Stimulated activated naive CD4-positive, alpha-beta T cell treated with Interleukin-2 at 50 U/mL for 16 hours (primary cell): ENCODE measurements at places on chromosomes 3 and 15.

- DNase-seq = no peak
Observed at GRCh38 chr15:25403771-25404170, 35.1 kb downstream of the UBE3A start.

GRCh38 chr3:105473521-105474223, 107.0 kb downstream of the ALCAM start:
- no peak for DNase-seq

- no peak for DNase-seq
Observed at GRCh38 chr15:41873711-41874110, 20.1 kb downstream of the SPTBN5 start.

DNA sequence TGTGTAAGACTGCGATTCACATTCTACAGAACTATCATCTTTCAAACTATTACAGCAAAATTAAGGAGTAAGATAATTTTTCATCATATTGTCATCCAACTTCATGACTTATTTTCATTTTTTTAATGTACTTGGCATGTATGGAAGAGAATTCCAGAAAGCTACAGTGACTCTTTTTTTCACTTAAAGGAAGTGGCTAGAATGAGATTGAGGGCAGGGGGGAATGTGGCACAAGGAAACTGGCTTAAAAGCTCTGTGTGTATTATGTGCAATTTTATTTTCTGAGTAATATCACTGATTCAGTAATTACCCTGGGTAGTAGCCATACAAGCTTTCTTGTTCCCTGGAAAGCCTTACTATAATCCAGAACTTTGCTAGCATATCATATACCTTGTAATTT, 94.6 kb downstream of the FILIP1L start:
- no peak for DNase-seq

GRCh38 chr15:48002767-48003166, 118.0 kb upstream of the SLC24A5 start:
- no peak for DNase-seq

- DNase-seq = no peak
Observed at GRCh38 chr15:52785672-52786406, 4.3 kb downstream of the ONECUT1 start.

DNA sequence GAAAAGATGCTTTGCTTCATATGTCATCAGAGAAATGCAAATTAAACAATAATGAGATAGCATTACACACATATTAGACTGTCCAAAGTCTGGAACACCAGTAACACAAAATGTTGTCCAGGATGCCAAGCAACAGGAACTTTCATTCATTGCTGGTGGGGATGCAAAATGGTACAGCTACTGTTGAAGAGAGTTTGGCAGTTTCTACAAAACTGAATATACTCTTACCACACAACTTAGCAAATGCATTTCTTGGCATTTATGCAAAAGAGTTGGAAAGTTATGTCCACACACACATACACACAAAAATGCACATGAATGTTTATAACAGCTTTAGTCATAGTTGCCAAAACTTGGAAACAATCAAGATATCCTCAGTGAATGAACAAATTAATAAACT, 195.2 kb upstream of the MME start:
- no peak for DNase-seq

DNA sequence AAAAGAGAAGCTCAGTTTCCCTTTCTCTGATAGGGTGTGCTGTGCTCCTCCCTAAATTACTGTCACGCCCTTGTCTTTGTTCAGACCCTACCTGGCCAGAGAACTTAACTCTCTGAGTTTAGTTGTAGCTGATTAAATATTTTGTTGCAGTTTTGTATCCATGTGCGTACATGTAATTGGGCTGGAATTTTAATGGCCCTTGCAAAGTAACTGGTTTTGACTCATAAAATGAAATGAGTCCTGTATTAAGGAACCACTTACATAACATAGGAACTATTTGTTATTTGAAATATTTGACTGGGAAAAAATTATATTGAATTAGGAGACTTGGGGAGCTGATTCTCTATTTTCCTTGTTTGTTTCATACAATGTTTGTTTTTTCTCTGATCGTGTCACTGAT, 80.2 kb downstream of the LRRK1 start:
- DNase-seq = no peak

GRCh38 chr3:184405075-184406030, 25.5 kb downstream of the CHRD start:
- DNase-seq = no peak

GRCh38 chr3:49412632-49413337, 562 bp downstream of the TCTA start:
- no peak for DNase-seq

- no peak for DNase-seq
Observed at GRCh38 chr15:83930392-83931212, 276.7 kb downstream of the ADAMTSL3 start.

DNA sequence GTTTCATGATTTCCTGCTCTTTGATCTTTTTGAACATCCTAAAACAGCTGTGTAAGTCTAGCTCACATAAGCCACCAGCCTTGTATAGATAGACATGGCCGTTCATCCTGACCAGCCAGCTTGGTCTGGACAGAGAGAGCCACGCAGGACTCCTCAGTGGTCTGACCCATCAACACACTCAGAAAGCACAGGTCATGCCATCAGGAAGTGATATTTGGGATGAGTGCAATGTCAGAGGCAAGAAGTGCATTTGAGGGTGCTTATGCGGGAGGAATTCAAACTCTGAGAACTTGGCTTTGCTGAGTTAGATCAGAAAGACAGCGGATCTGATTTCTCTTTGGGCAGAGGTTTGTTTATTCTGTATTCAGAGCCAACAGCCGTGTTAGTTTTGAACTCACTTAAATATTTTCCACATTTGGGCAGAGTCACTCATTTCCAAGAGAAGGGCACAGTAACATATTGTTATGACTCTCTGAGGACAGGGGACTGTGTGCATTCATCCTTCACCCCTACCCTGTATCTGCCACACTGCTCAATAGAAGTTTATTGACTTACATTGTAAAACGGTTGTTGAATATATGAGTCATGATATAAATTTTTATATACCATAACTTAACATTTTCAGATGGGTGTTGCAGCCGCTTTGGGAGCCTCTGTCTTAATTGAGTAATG, 225.3 kb upstream of the LYSMD4 start:
- no peak for DNase-seq

- DNase-seq = no peak
Observed at GRCh38 chr3:124839896-124840295, 47.3 kb downstream of the ITGB5 start.

- no peak for DNase-seq
Observed at GRCh38 chr15:95624616-95625361, 705.7 kb upstream of the NR2F2 start.

DNA sequence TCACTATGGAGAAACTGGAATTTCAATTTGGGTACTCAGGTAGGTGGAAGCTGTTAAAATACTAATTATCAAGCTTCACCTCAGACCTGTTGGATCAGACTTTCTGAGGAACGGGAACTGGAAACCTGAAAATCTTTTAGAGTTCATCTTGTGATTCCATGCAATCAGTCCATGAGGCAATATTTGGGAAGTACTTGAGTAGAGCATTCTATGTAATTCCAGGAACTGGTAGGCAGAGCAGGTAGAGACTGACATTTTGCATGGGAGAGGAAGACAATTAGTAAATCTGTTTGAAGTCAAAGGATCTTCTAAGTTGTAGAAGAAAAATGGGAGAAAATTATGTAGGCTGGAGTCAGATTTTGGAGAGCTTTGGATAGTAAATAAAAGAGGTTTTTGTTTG, 43.1 kb downstream of the FGF7 start:
- no peak for DNase-seq

DNA sequence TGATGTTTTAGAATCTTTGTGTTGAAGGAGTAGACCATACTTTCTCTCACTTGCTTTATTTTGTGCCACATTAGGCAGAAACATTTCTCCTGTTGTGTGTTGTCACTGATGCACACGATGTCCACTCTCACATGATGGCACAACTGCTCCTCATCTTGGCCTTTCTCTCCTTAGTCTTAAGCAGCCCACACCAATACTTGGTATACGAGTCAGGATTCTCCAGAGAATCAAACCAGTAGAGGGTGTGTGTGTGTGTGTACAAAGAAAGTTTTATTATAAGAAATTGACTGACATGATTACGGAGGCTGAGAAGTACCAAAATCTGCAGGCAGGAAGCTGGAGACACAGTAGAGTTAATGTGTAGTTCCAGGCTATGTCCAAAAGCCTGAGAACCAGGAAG, 187.1 kb downstream of the ALCAM start:
- no peak for DNase-seq

- DNase-seq = no peak
Observed at GRCh38 chr3:114363554-114364202, 69.8 kb downstream of the TIGIT start.

DNA sequence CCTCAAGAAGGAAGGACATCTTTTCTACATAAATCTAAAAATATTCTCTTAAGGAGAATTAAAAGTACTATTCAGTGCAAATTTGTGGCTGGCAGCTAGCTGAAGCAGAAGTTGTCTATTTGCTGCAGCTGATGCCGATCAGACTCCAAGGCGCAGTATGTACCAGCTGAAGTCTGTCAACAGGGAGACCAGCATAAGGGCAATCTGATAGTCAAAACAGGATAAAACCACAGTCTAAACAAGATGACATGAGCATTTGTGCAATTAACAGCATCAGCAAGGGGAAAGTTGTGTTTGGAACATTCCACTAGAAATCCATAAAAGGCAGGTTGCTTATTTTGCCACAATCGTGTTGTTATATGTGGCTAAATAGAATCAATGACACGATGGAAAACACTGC, 198.2 kb upstream of the ROBO2 start:
- DNase-seq = no peak

GRCh38 chr15:35362195-35362829, 183.7 kb downstream of the DPH6 start:
- no peak for DNase-seq

GRCh38 chr15:46461416-46461815, 826.6 kb downstream of the SQOR start:
- DNase-seq = no peak

GRCh38 chr15:80645494-80646065, 49.5 kb upstream of the ABHD17C start:
- DNase-seq = no peak

- no peak for DNase-seq
Observed at GRCh38 chr15:57563416-57563815, 28.3 kb upstream of the MYZAP start.

DNA sequence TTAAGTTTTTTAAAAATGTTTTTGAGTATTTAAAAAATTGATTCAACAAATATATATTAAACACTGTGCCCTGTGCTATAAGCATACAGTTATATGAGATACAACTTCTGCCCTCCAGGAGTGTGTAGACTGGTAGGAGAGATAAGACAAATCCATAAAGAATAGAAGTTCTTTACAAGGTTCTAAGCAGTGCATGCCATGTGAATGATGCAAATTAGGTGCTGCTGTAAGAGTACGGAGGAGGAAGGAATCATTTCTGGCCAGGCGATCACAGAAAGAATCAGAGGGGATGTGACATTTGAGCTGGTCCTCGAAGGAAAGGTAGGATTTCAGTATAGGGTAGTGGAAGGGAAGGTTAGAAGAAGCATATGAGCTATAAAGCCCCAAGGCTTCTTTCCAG, 14.0 kb downstream of the MAPKBP1 start:
- DNase-seq = no peak

- no peak for DNase-seq
Observed at GRCh38 chr3:177944228-177944661, 592.0 kb upstream of the KCNMB2 start.

DNA sequence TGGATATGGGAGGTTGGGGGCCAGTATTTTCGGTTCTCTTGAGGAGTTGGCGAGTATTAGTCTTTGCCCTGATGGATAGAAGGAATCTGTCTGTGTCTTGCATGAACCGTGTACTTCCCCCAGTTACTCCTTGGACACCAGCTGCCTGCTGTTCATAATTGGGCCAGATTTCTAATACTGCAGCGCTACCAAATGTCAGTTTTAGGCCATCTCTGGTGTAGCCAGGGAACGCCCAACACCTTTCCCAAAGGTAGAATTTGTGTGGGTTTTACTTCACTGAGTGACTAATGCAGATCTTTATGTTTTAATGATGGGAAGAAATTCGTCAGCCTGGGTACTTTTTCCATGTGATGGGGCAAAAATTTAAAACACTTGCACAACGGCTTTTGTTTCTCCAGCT, 18.4 kb downstream of the FLNB start:
- no peak for DNase-seq

DNA sequence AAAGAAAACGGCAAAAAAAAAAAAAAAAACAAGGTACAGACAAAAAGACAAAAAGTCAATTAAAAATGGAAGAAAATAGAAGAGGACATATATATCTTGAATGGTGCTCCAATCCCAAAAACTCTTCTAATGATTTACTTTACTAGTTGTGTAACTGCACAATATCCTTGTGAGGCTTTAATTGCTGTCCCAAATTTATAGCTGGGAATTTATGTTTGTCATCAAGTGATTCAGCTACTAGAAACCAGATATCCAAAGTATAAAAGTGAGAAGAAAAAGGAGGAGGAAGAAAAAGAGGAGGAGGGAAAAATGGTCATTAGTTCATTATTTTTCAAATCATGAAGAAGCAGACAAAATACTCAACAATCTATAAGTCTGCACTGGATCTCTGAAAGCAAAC, 150.8 kb upstream of the ARPP21 start:
- no peak for DNase-seq

- peak; percentile 46 for DNase-seq
Observed at GRCh38 chr15:33201491-33202231, 7.1 kb upstream of the FMN1 start.

DNA sequence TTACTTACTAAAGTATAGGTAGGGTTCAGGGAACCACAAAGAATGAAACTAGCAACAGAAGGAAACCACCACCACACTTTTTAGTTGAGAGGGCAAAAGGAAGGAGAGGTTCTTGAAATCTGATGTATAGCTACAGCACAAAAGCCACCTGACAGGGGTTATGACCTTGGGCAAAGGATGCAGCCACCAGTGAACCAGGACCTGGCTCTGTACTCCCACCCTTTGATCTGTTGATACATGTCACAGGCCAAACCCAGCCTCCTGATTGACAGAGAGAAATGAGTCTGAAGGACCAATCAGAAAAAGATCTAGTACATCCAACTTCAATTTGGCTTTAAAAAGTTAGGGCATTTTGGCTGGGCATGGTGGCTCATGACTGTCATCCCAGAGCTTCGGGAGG, 20.0 kb upstream of the BLM start:
- no peak for DNase-seq

GRCh38 chr15:73624530-73624929, 8.7 kb downstream of the NPTN start:
- DNase-seq = no peak

- no peak for DNase-seq
Observed at GRCh38 chr3:38984731-38985130, 67.0 kb downstream of the SCN11A start.

DNA sequence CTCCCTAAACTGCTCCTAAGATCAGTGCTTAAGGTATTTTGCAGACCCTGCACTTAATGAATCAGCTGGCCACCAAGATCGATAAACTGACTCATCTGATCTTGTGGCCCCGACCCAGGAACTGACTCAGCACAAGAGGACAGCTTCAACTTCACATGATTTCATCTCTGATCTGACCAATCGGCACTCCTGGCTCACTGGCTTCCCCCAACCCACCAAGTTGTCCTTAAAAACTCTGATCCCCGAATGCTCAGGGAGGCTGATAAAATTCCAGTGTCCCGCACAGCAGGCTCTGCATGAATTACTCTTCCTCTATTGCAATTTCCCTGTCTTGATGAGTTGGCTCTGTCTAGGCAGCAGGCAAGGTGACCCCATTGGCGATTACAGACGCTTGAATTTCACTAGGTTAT, 13.5 kb downstream of the HTR3E start:
- no peak for DNase-seq
